ENCODE measurements at places on chromosomes 1 and 21. TPM values are rescaled to one million over a fixed set of nuclear protein-coding genes. Genes with fewer than 3 reads are reported as not detected.

ST6GALNAC3 gene
- 34.5 TPM for total RNA-seq

CELA3B gene
- not detected for total RNA-seq

MPZ gene
- 2.4 TPM for total RNA-seq

CD1B gene
- not detected for total RNA-seq

CREB3L4 gene
- total RNA-seq = 6.3 TPM

GRCh38 chr1:244989813-244990212 is 125.5 kb upstream of the HNRNPU start:
- no peaks in the 10 kb centered on the region for H3K36me3 ChIP-seq
- DNase-seq = no peak
- no peaks in the 10 kb centered on the region for H3K27me3 ChIP-seq
- H3K4me1 ChIP-seq = no peaks in the 10 kb centered on the region
- H3K27ac ChIP-seq = no peak overlapping the region

DNA sequence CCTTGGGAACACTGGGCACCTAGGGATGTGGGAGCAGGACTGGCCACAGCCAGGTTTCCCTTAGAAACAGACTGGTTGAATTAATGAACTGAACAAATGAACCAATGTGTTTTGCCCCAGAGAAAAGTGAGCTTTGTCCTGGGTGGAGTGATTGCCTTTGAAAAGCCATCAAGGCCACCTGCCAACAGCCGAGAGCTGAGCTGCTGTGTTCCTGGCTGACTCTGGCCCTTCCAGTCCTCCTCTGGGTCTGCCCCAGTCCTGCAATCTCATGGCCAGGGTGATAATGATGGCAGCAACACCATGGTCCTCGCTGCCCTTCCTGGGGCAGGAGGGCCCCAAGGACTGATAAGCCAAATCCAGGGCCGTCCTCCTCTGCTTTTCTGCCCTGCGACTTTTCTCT is 18.2 kb upstream of the GJA9 start:
- H3K4me3 ChIP-seq = no peak overlapping the region
- no peaks in the 10 kb centered on the region for H3K36me3 ChIP-seq
- H3K4me1 ChIP-seq = no peaks in the 10 kb centered on the region
- H3K27ac ChIP-seq = no peak overlapping the region
- DNase-seq = no peak

GRCh38 chr1:3548156-3548893 is 63.0 kb downstream of the MEGF6 start:
- H3K4me3 ChIP-seq = no peak overlapping the region
- H3K36me3 ChIP-seq = no peaks in the 10 kb centered on the region
- peak overlapping the region; percentile 74 for H3K27ac ChIP-seq
- no peaks in the 10 kb centered on the region for H3K27me3 ChIP-seq
- DNase-seq = no peak

- DNase-seq = no peak
- H3K27me3 ChIP-seq = no peaks in the 10 kb centered on the region
- H3K36me3 ChIP-seq = no peaks in the 10 kb centered on the region
- H3K4me1 ChIP-seq = no peaks in the 10 kb centered on the region
These were observed 1.4 kb downstream of the WDR26 start for GRCh38 chr1:224433041-224433691.

DNA sequence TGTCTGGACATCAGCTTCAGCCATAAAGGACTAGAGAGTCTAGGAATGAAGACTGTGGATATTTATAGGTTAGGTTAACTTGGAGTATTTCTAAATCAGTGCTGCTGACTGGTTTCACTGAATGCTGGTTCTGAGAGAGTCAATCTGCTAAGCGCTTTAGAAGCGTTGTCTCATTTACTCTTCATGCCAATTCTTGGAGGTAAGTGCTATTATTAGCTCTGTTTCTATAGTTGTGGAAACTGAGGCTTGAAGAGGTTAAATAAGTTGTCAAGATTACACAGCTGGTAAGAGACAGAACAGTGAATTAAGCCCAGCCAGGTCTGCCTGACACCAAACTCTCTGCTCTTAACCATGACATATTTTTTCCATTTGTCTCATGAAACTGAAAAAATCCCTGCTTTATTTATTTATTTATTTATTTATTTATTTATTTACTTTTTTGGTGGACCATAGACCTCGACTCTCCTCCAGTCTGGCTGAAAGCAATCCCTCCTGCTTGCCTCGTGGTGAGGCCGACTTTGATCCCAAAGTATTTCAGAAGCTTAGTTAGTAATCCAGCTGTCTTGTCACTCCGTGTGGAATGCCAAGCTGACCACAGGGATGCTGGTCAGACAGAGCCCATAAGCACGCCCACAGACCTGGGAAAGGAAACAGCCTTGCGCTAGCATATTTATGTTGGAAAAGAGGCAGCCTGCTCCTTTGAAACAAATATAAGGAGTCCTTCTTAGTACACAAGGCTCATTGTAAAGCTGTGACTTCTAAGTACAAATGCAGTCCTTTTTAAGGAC is 16.9 kb downstream of the NTMT2 start:
- H3K36me3 ChIP-seq = no peaks in the 10 kb centered on the region
- no peaks in the 10 kb centered on the region for H3K27me3 ChIP-seq
- H3K27ac ChIP-seq = no peak overlapping the region
- no peak overlapping the region for H3K4me3 ChIP-seq
- DNase-seq = no peak

DNA sequence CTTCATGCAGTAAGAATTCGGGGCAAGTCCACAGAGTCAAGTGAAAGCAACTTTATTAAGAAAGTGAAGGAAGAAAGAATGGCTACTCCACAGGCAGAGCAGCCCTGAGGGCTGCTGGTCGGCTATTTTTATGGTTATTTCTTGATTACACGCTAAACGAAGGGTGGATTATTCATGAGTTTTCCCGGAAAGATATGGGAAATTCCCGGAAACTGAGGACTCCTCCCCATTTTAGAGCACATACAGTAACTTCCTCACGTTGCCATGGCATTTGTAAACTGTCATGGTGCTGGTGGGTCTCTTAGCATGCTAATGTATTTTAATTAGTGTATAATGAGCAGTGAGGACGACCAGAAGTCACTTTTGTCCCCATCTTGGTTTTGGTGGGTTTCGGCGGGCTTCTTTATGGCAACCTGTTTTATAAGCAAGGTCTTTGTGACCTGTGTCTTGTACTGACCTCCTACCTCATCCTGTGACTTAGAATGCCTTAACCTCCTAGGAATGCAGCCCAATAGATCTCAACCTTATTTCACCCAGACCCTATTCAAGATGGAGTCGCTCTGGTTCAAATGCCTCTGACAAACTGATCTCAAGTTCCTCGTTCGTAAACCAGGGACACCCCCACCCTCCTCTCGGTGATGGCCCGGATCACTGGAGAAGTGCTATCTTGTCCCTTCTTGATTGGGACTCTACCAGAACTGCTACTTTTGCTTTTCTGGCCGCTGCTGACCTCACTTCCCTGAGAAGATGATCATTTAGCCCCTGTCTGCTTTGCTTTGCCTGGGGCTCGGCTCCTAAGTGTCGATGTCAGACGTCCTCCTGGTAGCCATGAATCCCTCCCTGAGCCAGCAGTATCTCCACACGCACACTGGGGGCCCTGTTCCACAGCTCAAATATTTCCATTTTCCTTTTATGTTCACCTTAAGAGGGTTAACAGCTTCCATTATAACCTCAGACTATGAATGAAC is 48.8 kb downstream of the CLSTN1 start:
- H3K36me3 ChIP-seq = peaks cover 12% of the 10 kb centered on the region
- no peak overlapping the region for H3K27ac ChIP-seq
- no peak for DNase-seq
